Stimulated activated naive CD8-positive, alpha-beta T cell treated with anti-CD3 and anti-CD28 coated beads, Interleukin-15, Interleukin-2, amounts not matched to agents 100 U/mL and 50 U/mL, for 24 hours (primary cell): ENCODE measurements at places on chromosomes 5 and 9.

DNA sequence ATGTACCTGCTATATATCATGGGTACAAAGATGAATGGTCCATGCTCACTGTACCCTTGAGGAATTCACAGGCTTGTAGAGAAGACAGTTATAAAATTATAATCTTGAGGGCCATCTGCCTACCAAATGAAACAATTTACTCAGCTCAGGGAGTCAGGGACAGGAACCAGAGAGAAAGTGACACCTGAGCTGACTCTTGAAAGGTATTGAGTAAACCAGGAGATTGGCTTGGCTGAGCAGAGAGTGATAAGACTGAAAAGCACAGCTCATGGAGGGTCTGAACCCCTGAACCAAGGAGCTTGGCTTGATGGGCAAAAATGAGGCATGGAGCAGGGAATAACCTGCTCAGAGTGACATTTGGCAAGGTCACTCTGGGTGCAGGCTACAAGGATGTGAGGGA is 147.3 kb downstream of the FAM114A2 start:
- DNase-seq = no peak

- DNase-seq = no peak
These were observed 10.2 kb downstream of the CMYA5 start for GRCh38 chr5:79699763-79700400.

DNA sequence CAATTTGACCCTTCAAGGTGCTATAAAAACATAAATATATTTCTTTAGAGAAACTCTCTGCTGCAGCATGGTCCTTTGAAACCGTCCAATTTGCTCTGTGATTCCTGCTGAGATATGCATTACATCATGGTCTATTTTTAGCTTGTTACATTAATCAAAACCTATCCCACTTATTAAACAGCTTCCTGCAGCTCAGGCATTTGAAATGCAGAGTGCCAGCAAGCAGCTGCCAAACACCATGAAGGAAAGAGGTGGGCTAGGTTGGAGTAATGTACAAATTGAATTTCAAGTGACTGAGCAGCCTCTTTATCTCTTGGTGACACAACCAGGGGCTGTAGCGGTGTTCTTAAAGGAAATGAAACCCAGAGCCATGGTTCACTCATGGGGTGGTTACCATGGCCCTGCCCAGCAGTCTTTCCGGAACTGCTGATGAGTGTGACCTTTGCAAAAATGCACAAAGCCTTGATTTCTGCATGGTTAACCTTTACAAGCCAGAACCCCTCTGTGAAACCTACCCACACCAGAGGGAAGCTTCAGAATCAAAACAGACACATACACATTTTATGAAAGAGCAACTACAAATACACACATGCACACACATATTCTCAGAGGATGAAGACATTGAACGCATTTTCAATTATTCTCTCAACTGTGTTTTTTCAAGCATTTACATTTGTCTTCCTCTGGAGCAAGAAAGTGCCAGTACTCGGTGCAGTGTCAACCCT is 155.8 kb upstream of the ZNF608 start:
- DNase-seq = peak; percentile 26

DNA sequence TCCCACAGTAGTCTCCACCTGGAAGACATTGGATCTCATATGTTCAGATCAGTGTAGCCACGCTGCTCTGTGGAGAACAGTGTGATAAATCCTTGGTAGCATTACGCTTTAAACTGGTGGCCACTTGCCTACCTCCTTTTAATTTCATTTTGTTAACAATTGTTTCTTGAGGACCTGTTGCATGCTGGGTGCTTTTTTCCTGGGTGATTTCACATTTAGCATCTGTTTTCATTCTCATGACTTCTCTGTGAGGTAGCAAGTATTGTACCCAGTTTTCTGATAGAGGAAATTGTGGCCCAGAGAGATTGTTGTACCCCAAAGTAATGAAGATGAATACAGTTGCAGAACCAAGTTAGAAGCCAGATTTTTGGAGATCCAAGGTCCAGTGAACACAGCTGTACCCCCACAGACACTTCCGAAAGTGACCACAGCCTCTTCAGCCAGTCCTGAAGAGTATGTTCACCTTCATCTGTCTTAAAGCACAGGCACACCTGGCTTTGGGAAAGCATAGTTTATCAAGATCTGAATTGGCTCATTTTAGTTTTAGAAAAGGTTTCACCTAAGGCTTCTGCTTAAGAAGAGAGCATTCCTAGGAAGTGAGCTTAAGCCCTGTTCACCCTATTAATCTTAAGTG is 75.2 kb downstream of the F2RL2 start:
- no peak for DNase-seq

- DNase-seq = no peak
These were observed 383.5 kb downstream of the RASEF start for GRCh38 chr9:82679472-82679871.

GRCh38 chr9:137299203-137299565 is 2.9 kb downstream of the NRARP start:
- DNase-seq = no peak

DNA sequence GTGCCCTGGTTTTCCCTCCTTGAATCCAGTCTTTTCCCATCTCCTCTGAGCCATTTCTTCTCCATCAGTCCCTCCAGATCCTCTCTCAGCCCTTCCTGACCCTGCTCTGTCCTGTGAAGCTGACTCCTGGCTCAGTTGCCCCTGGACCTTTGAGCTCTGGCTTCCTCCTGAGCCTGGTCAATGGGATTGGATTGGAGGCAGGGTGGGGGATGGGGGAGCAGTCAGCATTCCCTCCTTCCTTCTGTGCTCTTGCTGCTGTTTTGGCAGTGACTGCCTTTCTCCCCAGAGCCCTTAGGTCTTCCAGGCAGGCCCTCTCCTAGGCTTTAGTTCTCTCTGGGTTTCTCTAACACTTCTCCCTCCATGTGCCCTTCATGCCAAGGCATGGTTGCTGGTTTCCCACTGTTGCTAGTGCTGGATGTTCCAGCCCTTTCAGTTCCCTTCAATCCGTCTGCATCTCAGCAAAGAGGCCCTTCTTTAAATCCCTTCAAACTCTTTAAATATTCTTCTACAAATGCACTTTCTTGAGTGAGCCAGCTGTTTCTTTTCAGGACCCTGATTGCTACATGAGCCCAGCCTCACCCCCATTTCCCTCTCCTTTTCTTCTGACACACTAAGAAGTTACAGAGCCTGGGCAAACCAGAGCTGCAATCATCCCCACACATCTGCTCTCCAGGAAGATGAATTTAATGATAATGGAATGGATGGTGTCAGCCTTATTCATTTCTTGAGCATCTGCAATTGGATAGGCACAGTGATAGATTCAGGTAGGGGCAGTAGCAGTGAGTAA is 2.2 kb downstream of the TNFSF15 start:
- DNase-seq = no peak

- no peak for DNase-seq
These were observed 44.0 kb upstream of the LCP2 start for GRCh38 chr5:170341545-170341944.

DNA sequence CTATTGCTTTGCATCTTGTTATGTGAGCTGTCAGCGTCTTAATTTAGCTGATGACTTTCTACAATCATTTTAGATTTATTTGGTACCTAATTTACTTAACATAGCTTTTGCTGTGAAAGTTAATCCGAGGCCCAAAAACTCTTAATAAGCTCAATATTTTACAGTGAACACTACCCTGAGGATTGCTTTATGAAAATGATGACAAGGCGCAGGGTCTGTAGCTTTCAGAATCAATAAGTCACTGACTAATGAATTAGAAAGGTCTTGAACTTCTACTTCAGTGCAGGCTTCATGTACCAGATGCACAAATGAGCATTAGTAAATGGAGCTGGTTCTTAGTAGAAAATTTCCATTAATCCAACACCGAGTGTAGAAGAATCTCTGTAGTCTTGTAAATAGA is 81.4 kb upstream of the ZNF366 start:
- DNase-seq = no peak

- no peak for DNase-seq
These were observed 16.1 kb downstream of the LURAP1L start for GRCh38 chr9:12790883-12791282.

GRCh38 chr9:113416149-113416721 is 5.7 kb downstream of the C9orf43 start:
- no peak for DNase-seq

GRCh38 chr5:73382401-73382740 is 66.2 kb downstream of the FOXD1 start:
- DNase-seq = no peak

DNA sequence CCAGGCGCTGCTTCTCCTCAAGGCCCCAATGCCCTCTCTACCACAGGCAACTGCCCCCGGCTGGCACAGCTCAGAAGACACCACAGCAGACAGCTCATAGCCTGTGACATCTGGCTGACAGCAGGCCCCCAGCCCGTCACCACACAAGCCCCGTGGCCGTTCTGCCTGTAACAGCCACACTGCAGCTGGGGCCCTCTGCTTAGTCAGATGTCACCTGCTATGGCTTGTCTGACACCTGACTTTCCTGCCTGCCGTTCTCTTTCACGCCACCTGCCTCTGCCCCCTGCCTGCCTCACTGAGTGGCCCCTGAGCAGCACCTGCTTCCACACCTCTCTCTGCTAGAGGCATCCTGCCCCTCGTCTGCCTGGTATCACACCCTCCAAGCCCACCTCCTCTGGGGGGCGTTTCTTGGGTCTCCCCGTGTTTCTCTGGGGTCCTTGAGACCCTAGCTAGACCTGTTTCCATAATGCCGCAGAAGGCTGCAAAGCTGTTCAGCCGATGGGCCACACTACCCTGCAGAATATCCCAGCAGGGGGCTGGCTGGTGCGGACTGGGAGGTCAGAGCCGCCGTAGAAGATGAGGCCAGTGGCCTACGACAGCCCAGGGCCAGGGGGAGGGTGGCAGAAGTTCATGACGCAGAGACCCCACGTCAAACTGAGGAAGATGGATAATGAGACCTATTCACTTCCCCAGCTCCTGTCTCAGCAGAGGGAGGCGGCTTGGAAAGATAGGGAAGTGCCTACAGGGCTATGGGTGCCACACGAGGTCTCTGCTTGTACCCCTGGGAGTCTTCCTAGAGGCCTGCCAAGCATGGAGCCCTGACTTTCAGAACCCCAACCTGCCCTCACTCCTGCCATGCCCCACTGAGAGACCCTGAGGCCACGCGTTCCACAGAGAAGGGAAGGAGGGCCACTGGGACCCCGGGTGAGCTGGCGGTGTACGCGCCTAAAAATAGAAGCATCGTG is 95.1 kb downstream of the ZNF354C start:
- DNase-seq = no peak

- DNase-seq = no peak
These were observed 318.3 kb upstream of the PTGER4 start for GRCh38 chr5:40361378-40361777.

- no peak for DNase-seq
These were observed 10.9 kb downstream of the MCTP1 start for GRCh38 chr5:95274011-95274410.

DNA sequence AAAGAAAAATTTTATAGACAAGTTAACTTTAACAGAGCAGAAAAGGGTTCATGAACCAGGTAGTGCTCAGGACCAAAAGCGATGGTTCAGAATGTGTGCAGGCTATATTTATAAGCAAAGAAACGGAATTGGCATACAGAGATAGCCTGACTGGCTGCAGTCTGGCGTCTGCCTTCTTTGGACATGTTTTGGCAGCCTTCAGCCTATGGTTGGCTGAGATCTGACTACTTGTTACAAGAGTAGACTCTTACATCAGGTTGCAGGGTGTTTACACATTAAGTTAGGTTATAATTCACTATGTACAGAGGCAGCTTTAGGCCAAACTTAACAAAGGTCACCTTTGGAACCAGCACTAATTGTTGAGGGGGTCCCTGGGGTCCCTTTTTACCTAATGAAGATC is 7.0 kb downstream of the NOP16 start:
- DNase-seq = no peak

GRCh38 chr5:137710086-137710485 is 25.8 kb downstream of the KLHL3 start:
- DNase-seq = no peak

DNA sequence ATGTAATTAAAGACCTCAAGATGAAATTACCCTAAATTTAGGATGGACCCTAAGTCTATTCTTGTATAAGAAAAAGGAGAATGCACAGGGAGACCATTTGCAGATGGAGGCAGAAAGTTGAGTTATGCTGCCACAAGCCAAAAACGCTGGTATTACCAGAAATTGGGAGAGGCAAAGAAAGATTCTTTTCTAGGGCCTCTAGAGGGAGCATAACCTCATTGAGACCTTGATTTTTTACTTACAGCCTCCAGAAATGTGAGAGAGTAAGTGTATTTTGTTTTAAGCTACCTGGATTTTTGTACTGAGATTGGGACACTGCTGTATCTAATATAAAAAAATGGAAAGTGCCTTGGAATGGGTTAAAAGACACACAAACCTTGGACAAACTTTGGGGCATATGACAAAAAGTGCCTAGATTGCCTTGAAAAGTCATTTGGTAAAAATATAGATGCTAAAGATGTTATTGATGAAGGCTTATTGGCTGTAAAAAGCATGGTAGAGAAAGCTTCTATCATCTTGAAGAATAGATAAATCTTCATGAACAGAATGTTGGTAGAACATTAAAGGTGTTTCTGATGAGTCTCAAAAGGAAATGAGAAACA is 174.7 kb upstream of the PRDM9 start:
- DNase-seq = no peak

DNA sequence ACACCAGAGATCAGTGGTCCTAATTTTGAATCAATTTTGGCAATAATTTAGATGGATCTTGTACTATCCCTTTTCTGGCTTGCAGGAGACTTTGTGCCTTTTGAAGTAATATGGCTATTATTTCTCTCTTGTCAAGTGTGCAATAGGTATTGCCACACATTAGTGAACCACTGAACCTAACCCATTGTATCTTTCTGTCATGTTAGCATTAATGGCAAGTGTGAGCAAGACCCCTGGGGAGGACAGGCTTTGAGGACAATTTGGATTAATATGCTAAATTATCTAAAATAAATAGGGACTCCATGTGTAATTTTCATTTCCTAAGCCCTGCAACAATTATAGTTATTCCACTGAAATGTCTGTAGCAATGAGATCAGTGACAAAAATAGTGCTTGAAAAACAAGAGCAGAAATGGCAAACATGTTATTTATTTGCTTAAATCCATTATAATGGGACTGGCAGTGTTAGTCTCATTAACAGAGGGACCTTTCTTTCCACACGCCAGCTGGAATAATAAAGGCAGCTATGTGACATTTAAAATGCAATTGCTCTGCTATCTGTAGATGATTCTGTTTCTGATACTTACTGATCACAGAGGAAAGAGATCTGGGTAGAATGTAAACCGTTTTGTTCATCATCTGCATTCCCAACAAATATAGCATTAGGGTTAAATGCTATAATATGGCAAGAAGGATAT is 753.3 kb upstream of the ZNF608 start:
- no peak for DNase-seq

DNA sequence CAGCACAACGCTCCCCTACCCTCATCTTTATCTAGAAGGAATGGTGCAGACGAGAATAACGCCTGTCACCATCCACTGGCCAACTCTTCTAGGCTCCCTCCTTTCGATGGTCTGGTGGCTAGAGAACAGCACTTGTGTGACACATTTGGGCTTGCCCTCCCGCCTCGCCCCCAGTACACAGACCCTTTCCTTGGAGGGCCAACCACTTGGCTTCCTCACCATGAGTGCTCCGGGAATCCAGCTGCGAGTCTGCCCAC is 1.4 kb downstream of the GNAQ start:
- peak; percentile 32 for DNase-seq

DNA sequence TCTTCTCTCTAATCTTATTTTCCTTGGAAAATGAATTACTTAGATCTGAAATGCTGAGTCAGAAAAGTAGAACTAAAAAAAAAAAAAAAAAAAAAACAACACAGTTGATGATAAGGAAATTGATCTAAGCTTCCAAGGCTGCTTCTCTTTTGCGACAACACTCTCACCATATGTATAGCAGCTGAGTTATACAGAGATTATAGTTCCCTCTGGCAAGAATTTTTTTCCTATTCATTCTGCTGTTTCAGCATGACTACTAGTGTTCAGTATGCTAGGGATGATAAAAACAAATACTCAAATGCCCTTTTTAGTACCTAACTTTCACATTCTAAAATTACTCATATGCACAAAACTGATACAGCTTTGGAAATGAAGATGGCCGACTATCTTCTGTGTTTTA is 267.3 kb downstream of the MLLT3 start:
- DNase-seq = no peak
